ENCODE measurements at places on chromosomes 11 and 22.

- DNase-seq: no peak
Measured at GRCh38 chr11:8814209-8814922, 96.6 kb upstream of the AKIP1 start.

GRCh38 chr11:126930091-126930841 is 70.3 kb downstream of the KIRREL3 start:
- no peak for DNase-seq

DNA sequence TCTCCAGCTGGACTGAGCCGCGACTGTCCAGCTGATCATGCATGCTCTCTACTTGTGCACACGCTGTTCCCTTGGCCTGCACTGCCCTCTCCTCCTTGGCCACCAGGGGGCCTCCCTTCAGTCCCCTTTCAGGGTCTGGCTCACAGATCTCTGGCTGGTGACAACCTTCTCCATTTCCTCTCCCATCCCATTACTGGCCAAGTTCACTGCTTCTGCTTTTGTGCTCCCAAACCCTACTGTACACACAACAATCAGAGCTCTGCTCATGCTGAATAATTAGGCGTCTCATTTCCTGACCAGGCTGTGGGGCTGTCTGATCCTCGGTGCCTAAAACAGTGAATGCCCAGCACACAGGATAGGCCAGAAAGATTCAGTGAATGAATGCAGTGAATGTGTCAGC is 224.0 kb upstream of the NARS2 start:
- peak; percentile 49 for DNase-seq

DNA sequence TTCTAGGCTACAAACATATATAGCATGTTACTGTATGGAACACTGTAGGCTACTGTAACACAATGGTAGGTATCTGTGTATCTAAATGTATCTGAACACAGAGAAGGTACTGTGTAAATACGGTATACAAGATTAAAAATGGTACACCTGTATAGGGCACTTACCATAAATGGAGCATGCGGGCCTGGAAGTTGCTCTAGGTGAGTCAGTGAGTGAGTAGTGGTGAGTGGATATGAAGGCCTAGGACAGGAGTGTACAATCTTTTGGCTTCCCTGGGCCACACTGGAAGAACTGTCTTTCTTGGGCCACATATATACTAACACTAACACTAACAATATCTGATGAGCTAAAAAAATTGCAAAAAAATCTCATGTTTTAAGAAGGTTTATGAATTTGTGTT is 21.4 kb downstream of the RNF141 start:
- no peak for DNase-seq

DNA sequence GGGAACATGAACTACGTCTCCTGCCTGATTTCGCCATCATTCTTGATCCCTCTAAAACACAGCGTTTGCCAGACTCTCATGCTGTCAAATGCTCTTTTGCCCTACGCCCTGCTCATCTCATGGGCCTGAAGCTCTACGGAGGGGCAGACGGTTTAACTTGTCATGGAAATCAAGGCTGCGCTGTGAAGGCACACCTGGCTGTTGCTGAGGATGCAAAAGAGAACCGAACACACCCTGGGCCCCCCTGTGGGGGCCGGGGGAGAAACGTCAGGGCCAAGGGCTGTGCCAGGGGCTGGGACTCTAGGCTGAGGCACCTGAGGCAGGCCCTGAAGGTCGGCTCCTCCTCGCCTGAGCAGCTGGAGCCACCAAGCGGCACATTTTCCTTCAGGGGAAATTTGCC is 957.2 kb downstream of the BRD1 start:
- DNase-seq: no peak

DNA sequence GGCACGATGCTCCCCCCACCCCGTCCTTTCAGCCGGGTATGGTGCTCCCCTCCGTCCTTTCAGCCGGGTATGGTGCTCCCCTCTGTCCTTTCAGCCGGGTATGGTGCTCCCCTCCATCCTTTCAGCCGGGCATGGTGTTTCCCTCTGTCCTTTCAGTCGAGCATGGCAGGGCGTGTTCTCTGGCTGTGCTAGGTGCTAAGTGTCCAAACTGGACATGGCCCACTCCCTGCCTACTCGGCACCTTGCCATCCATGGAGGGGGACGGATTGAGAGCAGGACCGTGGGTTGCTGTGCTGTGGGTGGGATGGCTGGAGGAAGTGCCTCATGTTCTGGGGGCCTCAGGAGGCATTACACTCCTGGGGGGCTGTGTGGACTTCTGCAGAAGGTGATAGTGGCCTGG is 45.5 kb downstream of the MUC6 start:
- no peak for DNase-seq
